ENCODE measurements at places on chromosomes 6 and 20. TPM values are rescaled to one million over a fixed set of nuclear protein-coding genes. Genes with fewer than 3 reads are reported as not detected.

Gene HECA
- polyA plus RNA-seq: 5.5 TPM

Gene TFAP2A
- not detected for polyA plus RNA-seq

Gene SMOC2
- polyA plus RNA-seq: not detected

Gene XKR7
- not detected for polyA plus RNA-seq

Gene RSPO4
- polyA plus RNA-seq: not detected

Gene PARD6B
- 0.60 TPM for polyA plus RNA-seq

Gene SLC4A11
- not detected for polyA plus RNA-seq

Gene FOXS1
- not detected for polyA plus RNA-seq

Gene CFAP206
- polyA plus RNA-seq: not detected

Gene HLA-DMB
- 11.9 TPM for polyA plus RNA-seq

Gene GSTA2
- not detected for polyA plus RNA-seq
